ENCODE measurements at places on chromosomes 4 and X. TPM values are rescaled to one million over a fixed set of nuclear protein-coding genes. Genes with fewer than 3 reads are reported as not detected.

The VCX2 gene
- total RNA-seq: 37.1 TPM

The TACR3 gene
- total RNA-seq: 0.15 TPM

The CACNA1F gene
- total RNA-seq: not detected

The TLR8 gene
- not detected for total RNA-seq

The HEPH gene
- not detected for total RNA-seq

The IL3RA gene
- total RNA-seq: not detected

The F9 gene
- total RNA-seq: not detected

The SOWAHD gene
- not detected for total RNA-seq

The SLC9B1 gene
- total RNA-seq: 1.5 TPM

The MSL3 gene
- total RNA-seq: 25.0 TPM

The LIMCH1 gene
- 54.1 TPM for total RNA-seq

The YY2 gene
- 2.3 TPM for total RNA-seq

The ATOH1 gene
- total RNA-seq: not detected

The SPANXN5 gene
- not detected for total RNA-seq

The SMIM10 gene
- not detected for total RNA-seq

The DDIT4L gene
- total RNA-seq: 0.03 TPM

The PDZD4 gene
- total RNA-seq: 2.8 TPM

The EREG gene
- total RNA-seq: 0.04 TPM

The NIPAL1 gene
- 4.1 TPM for total RNA-seq

The TMEM255A gene
- 0.45 TPM for total RNA-seq

The MAML3 gene
- 9.2 TPM for total RNA-seq

The VCX3B gene
- 34.5 TPM for total RNA-seq

The STPG2 gene
- total RNA-seq: not detected

The AFM gene
- not detected for total RNA-seq

The SLC34A2 gene
- not detected for total RNA-seq
